ENCODE measurements at places on chromosomes 1 and 21.

- DNase-seq: peak; percentile 18
Measured at GRCh38 chr1:201408176-201408833, 9.2 kb upstream of the LAD1 start.

DNA sequence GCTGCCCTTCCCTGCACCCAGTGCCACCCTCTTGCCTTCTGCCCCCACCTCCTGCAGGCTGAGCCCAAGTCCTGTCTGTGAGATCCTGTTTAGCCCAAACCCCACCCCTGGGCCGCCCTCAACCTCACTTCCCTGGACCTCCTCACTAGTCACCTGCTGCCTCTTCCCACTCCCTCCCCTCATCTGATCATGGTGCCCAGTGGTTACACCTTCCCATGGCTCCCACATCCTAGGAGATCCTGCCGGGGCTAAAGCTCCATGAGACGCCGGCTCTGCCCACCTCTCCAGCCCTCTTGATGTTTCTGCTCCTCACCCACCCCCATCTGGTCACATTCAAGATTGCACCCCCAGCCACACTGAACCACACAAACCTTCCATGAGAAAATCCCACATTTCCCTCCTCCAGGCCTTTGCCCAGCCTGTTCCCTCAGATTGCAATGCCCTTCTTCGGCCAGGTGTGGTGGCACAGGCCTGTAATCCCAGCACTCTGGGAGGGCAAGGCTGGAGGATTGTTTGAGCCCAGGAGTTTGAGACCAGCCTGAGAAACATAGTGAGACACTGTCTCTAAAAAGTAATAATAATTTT lies 17.0 kb downstream of the TTC39A start:
- DNase-seq: no peak

DNA sequence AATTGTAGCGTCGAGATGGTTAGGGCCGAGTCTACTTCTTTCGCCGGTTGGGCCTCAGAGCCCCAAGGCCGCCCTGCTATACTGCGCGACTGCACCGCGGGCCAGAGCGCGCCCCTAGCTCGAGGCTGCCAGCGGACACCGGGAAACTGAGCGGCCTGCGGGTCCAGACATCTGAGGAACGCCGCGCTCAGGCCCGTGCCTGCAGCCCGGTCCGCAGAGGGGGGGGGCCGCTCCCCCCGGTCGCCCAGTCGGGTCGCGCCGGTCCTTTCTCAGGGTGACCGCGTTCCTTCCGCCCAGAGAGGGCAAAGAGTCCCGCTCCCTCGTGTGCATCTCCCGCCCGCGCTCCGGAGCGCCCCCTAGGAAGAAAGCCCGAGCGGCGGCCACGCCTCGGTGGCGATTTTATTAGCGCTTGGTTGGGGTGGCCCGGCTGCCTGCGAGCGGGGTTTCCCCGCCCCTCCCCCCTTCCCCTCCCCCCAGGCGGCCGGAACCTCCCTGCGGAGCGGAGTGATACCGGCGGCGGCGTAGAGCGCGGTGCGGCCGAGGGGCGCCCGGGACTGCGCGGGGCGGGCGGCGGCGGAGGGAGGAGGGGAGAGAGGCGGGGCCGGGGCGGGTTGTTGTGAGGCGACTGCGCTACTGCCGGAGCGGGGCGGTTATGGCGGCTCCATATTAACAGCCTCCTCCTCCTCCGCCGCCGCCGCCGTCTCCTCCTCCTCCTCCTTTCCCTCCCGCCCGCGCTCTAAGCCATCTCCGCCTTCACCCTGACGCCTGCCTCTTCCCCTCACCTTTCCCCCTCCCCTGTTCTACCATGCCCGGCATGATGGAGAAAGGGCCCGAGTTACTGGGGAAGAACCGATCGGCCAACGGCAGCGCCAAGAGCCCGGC lies at the start of gene RCOR3:
Gene RCOR3 (plus strand): TSS at position 611 of the 882 bp plus-strand sequence. CDS start 195 bp downstream, at position 806.
- peak; percentile 89 for DNase-seq

DNA sequence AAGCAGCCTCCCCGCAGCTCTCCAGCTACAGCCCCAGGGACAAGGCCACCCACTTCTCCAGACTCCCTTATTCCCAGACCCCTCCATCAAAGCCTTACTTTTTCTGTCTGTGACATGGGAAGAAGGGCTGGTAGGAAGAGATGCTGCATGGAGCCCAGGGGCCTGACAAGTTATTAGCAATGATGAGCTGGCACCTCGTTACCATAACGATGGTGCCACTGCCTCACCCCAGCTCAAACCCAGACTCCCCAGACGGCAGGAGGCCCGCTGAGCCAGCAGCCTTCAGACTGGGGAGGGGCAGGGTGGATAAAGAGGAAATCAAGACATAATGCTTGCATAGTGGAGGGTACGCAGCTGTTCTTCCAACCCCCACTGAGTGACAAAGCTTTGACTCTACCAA lies 3.3 kb downstream of the DLGAP3 start:
- DNase-seq: no peak

DNA sequence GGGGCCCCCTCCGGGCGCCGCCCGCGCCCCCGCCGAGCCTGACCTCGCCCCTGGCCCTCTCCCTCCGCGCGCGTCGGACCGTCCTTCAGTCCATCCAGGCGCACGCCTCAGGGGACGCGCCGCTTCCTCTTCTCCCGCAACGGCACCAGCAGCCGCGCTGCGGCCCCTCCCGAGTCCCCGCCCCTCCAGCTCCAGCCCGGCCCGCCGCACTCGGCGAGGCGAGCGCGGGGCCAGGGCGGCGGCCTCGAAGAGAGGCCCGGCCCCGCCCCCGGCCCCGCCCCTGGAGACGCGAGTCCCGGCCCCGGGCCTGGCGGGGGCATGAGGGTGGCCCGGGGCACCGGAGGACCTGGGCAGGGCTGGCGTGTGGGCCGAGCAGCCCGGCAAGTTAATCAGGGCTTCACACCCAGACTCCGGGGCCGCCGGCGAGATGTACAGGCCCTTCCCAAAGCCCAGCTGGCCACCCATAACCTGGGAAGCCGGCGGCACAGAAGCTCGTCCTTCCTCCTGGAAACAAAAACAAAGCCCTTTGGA lies at the start of gene IGSF3:
Gene IGSF3 (minus strand): TSS at position 159 of the 531 bp plus-strand sequence. CDS start 1,407 bp downstream, outside the sequence.
- no peak for DNase-seq

- DNase-seq: no peak
Measured at GRCh38 chr21:38312822-38313221, 56.0 kb downstream of the KCNJ15 start.

DNA sequence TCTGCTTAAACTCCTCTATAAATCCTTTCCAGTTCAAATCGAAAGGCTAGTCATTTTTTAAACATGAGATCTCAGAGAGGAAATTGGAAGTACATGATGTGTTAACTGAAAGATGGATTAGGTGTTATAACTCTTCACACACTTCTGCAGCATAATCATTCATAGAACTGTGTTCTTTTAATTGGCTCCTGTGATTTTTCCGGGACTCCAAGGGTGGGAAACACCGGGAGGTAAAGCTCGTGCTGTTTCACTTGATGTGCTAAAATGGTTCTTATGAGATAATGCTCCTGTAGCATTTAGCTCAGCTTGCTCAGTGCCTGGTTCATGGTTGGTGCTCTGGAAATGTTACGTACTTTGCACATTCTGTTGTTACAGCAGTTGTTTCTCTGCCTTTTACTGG lies 40.2 kb downstream of the CC2D1B start:
- no peak for DNase-seq

DNA sequence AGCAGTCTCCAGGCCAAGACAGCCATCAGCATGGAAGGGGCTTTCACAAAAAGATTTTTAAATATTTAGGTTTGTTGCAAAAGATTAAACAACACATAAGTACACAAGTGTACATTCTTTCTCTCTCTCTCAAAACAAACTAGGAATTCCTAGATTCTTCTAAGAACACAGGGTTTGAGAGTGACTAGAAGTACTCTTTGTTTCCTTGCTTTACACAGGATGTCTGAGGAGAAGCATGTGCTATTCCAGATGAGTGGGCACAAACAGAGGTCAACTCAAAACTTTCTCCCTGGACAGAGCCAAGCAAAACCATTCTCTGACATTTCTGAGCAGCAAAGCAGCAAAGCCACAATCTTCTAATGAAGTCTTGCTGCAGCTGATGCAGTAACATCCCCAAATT lies 210.6 kb upstream of the HOOK1 start:
- no peak for DNase-seq

GRCh38 chr1:227894831-227895451 lies 52.8 kb downstream of the WNT9A start:
- no peak for DNase-seq

DNA sequence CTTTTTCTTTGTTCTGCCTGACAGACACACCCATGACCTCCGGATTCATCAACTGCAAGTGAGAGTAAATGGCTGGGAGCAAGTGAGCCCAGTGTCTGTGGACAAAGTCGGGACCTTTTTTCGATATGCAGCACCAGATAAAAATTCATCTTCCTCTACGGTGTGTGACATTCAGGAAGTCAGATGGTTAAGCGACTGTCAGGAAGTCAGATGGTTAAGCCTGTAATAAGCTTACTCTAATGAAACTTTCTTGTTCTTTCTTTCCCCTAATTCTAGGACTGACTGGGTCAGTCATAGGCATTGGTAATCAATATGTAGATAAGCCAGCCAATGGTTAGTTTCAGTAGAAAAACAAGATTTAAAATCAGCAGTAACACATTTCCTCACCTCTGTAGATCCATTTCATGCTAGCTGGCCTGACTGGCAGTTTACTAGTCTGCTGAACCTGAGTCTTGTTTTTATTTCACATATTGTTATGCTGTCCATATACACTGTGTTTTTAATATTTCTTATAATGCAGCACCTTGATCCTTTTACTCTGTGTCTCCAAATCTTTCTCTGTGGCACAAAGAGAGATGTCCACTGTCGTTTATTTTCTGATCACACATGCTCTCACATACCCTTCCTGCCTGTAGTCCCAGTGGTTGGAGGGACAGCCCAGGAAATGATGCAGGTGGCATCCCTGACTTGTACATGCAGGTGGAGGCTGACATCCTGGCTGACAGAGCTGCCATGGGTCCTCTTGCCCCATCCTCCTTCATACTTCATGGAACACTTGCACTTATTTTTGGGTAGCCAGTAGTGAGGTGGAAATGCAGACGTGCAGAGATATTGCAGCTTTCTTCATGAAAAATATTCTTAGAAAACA lies 115.8 kb downstream of the VPS13D start:
- DNase-seq: no peak

DNA sequence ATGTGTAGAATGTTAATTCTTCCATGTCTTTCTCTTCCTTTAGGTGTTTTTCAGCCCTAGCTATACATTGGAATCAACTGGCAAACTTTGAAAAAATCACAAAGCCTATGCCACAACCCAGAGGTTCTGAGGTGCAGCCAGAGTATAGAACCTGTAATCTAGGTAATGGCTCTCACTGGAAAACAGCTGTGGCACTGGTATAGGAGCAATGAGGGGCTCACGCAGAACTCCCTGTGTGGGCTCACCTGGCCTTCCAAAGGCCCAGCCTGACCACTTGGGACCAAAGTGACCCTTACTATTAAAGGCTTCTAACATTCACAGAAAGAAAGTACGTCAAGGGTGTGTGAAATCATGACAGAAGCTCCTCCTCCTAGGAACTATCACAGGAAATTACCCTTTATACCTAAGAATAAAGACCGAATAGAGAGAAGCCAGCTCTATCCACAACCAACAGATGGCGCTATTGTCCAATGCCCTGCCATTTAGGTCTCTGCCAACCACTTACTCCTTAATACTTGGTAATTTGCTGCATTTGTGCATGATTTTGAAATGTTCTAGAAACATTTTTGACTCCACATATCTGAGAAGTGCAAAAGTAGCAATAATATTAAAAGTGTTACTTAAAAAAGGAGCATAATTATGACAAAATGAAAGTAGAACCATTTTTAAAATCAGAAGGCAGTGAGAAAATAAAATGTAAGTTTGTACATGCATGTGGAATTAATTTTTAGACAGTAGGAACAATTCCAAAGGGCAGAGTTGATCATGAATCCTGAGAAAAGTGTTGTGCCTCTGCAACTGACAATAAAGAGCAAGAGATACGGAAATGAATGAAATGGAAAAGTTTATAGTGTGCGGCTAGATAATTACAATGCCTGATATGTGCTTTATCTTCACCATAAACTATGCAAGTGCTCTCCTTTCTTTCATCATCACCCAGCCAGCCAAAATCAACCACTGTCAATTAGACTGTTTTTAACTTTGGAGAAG lies 93.1 kb upstream of the HAO2 start:
- DNase-seq: no peak

GRCh38 chr1:38700077-38700470 lies 159.5 kb downstream of the RRAGC start:
- no peak for DNase-seq

DNA sequence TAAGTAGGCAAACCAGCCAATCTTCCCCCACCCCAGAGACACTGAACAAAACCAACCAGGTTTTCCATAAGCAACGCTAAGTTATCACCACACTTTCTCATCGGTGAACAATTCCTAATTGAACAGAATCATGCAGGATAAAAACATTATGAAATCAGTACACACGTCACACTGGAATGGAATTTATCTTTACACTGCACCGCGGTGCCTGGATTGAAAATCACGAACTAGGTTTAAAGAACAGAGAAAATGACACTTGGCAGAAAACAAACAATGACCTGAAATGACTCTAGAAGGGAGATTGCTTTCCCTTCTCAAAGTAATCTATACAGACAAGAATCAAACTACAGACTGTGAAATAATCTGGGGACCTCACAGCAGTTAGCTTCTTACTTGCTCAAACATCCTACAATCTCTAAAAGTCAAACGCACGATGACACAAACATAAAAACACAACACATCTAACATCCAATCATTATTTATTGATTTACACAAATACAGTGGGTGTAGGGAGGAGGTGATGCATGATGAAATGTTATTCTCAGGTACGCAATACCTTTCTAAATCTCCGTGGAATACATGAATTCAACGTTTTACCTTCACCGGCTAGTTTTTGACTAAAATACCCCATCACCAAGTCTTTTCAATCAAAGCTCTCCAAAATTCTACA lies 1.9 kb downstream of the EIF4G3 start:
- no peak for DNase-seq

DNA sequence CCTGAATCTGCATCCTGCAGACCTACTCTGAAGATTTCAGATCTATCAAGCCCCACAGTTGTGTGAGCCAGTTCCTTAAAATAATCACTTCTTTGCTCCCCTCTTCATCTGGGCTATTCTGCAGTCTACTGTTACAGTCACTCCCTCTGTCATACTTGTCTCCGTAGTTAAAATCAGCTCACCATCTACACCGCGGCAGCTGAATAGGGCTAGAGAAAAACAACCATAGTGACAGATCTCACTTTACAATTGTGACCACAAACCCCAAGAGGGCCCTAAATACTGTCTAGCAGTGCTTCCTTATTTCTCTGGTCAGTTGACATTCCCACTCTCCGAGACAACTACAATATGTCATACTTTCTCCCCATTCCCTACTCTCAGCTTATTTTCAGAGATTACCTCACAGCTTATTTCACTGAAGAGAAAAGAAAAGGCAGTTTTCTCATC lies 12.9 kb downstream of the DESI2 start:
- DNase-seq: no peak

GRCh38 chr1:25629836-25630235 lies 13.2 kb downstream of the MAN1C1 start:
- DNase-seq: no peak

- DNase-seq: no peak
Measured at GRCh38 chr1:100626397-100626796, 88.5 kb downstream of the GPR88 start.

DNA sequence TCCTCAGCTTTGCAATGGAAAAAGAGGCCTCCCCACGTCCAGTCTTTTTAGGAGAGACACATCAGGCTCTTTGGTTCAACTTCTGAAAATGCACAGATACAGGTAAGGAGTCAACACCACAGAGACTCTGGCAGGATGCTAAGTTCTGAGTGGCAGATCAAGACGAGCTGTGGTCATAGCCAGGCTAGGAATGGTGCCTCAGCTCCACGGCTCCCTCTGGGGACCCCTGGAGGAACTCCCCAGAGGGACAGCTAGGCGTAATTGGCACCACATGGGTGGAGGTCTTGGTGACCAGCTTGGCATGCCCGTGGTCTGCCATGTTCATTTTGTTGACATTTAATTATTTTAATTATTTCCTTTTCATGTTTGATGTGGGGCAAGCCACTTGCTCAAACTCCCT lies 206.1 kb downstream of the KAZN start:
- DNase-seq: no peak
